Dorsolateral prefrontal cortex (tissue), 122 donors: ENCODE measurements at places on chromosomes 3 and 15. TPM values are rescaled to one million over a fixed set of nuclear protein-coding genes. Genes with fewer than 3 reads are reported as not detected.

- DNase-seq, result no peak
Observed at GRCh38 chr15:33200903-33201302, 6.4 kb upstream of the FMN1 start.

DNA sequence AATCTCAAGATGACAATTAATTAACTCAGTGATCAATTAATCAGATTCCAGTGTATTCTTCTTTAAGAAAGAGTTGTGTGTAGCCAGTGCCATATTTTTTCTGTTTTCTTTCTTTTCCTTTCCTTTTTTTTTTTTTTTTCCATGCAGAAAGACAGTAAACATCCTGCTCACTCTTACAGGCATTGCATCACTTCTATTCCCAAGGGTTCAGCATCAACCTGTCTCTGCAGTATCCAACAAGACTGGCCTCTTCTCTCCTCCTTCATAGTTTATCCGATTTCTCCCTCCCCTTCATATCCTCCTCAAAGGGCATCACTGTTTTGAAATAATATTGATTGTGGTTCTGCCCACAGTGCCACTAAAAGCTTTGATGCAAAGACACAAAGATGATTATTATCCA is 17.0 kb upstream of the SLC9A9 start:
- DNase-seq, result no peak

ERICH6 gene
- total RNA-seq, result 0.72 TPM

NRG4 gene
- 5.4 TPM for total RNA-seq

GRCh38 chr3:191085091-191085490 is 114.0 kb upstream of the OSTN start:
- no peak for DNase-seq

IDH3A gene
- 169 TPM for total RNA-seq

FES gene
- 12.7 TPM for total RNA-seq

GRCh38 chr15:39777496-39777895 is 5.1 kb downstream of the FSIP1 start:
- no peak for DNase-seq

DNA sequence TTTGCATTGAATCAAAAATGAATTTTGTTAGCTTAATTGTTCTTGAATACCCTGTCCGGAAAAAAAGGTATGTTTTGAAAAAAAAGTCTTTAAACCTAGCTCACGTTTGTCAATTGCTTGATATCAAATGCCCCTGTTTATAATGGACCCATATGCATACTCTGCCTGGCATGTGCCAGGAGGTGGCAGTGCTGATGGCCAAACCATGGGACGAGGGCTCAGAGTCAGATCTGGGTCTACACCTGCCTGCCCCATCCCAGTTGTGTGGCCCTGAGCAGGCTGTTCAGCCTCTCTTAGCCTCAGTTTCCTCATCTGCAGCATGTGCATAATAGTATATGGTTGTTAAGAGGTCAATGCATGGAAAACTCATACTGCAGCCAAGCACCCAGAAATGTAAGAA is 38.8 kb downstream of the PRKCD start:
- no peak for DNase-seq

GRCh38 chr3:30577788-30578187 is 28.6 kb upstream of the TGFBR2 start:
- DNase-seq, result no peak

SLC15A2 gene
- total RNA-seq, result 23.8 TPM

- DNase-seq, result no peak
Observed at GRCh38 chr3:27354588-27355203, 14.5 kb downstream of the NEK10 start.

DNA sequence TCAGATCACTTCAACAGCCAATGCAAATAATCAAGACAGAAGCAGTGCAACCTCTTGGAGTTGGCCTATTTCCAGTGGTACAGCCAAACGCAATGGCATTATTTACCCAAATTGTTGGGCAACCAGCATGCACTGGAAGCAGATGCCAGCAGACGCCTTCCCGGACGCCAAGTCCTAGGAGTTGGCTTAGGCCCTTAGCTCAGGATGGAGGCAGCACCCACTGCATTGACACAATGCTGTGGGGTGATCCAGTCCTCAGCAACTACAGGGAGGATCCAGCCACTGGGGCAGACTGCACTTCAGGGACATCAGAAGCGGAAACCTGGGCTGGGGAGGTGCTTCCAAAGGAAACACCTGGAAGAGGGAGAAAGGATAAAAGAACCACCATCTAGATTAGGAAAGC is 290.4 kb downstream of the FAM43A start:
- no peak for DNase-seq

EPHB3 gene
- total RNA-seq, result 6.3 TPM
